ENCODE measurements at places on chromosomes 7 and 10.

GRCh38 chr7:81623251-81623855 lies 146.5 kb downstream of the HGF start:
- no peak for DNase-seq

DNA sequence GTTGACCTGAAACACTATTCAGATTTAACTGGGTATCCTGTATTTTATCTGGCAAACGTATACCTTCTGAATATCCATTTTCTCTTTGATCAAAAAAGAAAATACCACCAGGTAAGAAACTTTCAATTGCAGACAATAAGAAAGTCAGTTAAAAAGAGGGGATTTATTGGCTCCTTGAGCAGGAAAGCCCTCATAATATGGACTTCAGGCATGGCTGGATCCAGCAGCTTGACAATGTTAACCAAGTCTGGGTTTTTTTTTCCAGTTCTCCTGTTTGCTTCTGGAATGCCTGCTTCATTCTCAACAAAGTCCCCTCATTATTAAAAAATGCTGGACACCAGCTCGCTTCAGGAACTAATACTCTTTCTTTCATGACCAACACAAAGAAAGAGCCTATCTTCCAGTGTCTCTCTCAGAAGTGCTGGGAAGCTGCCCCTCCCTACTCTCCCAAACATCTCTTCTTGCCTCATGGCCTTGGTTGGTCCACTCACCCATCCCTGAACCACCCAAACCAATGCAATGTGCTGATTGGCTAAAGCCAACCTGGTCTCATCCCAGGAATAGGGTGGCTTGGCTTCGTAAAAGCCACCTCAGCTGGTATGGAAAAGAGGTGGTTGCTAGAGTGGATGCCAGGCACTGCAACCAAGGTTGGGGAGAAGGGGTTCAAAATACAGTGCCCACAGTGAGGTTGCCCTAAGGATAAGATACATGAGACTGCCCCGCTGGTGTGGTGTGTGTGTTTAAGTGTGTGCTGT lies 30.6 kb upstream of the WDFY4 start:
- DNase-seq, result no peak

GRCh38 chr7:101108330-101108857 lies 18.5 kb upstream of the SERPINE1 start:
- DNase-seq, result peak; percentile 8

DNA sequence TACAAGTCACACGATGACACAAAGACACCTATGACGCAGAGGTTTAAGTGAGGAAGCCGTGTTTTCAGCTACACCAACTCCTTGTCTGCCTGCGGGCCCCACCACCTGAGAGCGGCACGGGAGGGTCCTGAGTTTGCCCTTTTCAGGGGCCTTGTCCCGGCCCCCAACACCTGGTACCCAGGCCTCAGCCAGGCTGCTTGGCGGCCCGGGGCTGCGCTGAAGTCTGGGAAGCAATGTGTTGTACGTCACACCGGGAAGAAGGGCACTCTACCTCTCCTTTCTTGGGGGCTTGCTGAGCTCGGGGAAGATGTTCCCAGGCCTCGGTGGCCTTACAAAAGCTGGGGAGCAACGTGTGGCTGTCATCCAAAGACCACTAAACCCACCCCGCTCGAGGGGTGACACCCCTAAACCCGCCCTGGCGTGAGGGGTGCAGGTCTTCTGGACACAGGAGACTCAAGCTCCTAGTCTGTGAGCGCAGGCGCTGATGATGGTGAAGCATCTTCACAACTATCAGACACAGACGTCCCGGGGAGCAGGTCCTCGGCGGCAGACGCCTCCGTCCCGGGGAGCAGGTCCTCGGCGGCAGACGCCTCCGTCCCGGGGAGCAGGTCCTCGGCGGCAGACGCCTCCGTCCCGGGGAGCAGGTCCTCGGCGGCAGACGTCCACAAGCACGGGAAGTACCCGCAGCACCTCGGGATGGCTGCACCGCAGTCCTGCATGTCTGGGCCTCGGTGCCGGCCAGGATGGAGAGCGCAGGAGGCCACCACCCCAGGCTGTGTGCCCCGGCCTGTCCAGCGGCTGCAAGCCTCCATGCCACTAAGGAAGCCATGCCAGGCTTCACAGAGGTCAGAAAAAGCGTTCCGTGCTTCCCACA lies 15.4 kb downstream of the CFAP46 start:
- no peak for DNase-seq

DNA sequence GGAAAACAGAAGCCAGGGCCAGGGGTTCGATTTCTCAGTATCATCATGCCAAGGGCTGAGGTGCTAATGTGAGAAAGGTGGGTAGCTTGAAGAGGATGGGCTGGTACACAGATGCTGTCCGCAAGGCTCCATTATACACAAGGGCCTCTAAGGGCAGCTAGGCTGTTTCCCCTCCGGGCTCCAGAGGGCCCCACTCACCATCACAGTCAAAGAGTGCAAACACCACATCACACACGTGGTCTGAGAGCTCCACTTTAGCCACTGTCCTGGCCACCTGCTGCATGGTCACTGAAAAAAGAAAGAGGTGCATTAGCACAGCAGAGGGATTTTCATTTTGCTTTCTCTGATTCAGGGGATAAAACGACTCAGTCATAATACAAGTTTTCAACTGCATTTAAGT lies 20.9 kb upstream of the DNAJB12 start:
- peak; percentile 13 for DNase-seq

DNA sequence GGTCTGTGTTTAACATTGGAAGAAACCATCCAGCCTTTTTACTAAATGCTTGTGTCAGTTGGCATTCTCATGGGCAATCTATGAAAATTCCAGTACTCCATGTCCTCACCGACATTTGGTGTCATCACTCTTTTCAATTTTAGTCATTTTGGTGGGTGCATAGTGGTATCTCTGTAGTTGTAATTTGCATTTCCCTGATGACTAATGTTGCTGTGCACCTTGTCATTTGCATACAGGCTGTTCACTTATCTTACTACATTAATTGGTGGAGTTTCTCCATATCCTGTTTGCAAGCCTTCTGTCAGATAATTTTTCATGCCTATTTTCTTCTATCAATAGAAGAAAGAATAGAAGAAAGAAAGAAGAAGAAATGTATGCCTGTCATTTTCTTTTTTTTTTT lies 73.7 kb downstream of the PLPP4 start:
- DNase-seq, result no peak

- no peak for DNase-seq
Measured at GRCh38 chr7:5012985-5013384, 32.7 kb upstream of the RBAK start.

DNA sequence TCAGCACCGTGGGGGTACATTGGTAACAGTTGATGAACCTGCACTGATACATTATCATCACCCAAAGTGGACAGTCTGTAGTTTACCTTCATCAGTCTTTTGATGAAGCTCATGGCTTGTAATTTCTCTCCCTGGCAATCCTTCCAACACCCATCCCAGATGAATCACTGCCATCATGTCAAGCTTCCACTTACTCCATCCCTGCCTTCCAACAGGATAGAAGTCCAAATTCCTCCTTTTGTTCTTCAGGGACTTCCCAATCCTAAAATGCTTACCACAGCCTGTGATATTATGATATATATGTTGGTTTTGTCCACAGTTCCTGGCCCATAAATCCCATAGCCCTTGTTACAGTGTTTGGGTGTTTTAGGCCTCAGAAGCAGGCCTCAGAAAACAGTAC lies 16.1 kb downstream of the SNX10 start:
- DNase-seq, result no peak

- DNase-seq, result no peak
Measured at GRCh38 chr7:76300166-76300731, 2.2 kb upstream of the HSPB1 start.

DNA sequence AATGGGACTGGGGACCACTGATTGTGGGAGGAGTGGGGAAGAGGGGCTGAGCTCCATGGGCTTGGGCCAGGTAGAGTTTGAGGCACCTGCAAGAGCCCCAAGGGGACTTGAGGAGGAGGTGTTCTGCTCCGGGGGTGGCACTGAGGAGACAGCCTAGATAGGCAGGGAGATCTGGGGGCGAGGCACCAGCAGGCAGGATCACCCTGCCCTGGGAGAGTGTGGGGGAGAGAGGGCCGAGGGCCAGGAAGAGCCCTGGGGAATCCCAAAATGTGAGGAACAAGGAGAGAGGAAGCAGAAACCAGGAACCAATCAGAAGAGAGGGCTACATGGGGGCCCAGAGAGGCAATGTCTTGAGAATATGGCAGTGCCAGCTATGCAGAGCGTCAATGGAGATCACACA lies 34.6 kb downstream of the LEP start:
- DNase-seq, result no peak

DNA sequence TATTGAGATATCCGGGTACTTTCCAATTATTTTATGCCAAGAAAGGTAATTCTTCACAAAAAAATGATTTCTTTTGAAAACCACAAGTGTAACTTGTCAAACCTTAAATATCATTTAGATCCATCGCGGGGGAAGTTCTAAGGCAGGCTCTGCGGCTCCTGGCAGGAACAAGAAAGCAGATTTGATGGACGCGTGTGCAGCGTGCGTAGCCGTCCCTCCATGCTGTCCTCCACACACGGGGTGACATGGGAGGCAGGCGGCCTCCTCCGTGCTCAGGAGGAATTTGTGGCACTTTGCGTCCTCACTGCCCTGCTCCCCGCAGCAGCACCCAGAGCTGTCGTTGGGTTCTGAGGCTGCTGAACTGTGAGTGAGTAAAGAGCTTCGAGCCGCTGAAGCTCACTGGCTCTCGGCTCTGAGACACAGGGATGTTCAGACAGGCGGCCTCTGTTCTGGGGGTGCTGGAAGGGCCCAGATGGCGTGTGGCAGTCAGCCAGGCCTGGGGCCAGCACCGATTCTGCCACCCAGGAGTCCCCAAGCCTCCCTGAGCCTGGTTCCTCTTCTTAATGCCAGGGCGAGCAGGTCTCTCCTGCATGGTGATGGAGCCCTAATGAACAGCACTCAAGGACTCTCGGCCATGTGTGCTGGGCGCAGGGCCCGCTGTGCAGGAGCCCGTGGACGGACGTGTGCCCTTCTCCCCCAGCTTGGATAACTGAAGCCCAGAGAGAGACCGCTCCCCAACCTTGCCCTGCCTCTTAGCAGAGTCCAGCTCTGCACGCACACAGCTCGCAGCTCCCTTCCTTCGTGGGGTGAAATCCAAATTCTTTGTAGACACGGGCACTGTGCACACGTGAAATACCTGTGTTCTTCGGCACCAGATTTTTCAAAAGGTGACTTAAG lies 185.4 kb upstream of the SHH start:
- no peak for DNase-seq

GRCh38 chr10:110273474-110273873 lies 31.2 kb downstream of the SMNDC1 start:
- DNase-seq, result no peak

GRCh38 chr7:134422638-134423037 lies 36.3 kb downstream of the AKR1B1 start:
- no peak for DNase-seq

GRCh38 chr10:2881720-2882620 lies 185.4 kb upstream of the PFKP start:
- no peak for DNase-seq
